Right renal pelvis (tissue), 4 donors: ENCODE measurements at places on chromosomes 7 and 10. TPM values are rescaled to one million over a fixed set of nuclear protein-coding genes. Genes with fewer than 3 reads are reported as not detected.

Gene BHLHA15
- polyA plus RNA-seq: 0.44 TPM

Gene NCAPG2
- polyA plus RNA-seq: 25.4 TPM

Gene OPALIN
- not detected for polyA plus RNA-seq

Gene THSD7A
- polyA plus RNA-seq: 73.2 TPM

Gene SPDYE3
- polyA plus RNA-seq: 6.9 TPM

Gene GBX1
- 0.22 TPM for polyA plus RNA-seq

Gene PIK3AP1
- polyA plus RNA-seq: 5.3 TPM

Gene CYP3A4
- 0.17 TPM for polyA plus RNA-seq

Gene UPK3BL2
- polyA plus RNA-seq: 4.6 TPM

Gene SPRN
- polyA plus RNA-seq: 4.8 TPM

Gene SPDYE8
- polyA plus RNA-seq: 0.29 TPM

DNA sequence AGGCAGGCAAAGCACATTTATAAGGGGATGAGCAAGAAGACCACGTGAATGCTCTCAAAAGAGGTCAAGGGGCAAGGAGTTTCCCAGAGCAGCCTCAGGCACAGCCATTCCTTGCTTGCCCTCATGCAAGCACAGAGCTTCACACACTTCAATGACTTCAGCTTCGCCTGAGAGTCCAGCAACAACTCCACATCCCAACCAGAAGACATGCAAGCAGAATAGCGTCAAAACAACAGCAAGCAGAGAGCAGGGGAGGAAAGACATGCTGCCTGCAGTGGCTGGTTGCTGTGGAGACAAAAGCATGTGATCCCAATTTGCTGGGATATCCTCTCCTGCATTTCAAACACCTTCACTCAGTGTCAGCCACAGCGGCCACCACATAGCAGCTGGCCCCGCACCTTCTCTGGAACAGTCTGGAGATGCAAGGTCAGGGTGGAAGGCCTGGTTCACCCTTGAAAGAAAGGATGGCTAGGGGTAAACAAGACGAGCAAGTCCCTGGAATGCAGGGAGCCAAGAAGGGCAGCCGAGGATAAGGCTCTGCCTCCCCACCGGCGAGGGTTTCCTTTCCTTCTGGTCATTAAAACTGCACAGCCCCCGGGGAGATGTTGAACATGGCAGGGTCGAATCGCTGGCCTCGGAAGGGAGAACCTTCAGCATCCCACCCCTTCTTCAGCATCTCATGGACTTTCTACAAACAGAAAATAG, 60.2 kb upstream of the CAMK2B start:
- no peak for DNase-seq

- DNase-seq: no peak
Observed at GRCh38 chr10:71975871-71976725, 11.9 kb downstream of the CHST3 start.

- no peak for DNase-seq
Observed at GRCh38 chr7:142001163-142001874, 5.6 kb downstream of the MGAM start.

GRCh38 chr10:113961182-113962031, 82.3 kb upstream of the ADRB1 start:
- no peak for DNase-seq

DNA sequence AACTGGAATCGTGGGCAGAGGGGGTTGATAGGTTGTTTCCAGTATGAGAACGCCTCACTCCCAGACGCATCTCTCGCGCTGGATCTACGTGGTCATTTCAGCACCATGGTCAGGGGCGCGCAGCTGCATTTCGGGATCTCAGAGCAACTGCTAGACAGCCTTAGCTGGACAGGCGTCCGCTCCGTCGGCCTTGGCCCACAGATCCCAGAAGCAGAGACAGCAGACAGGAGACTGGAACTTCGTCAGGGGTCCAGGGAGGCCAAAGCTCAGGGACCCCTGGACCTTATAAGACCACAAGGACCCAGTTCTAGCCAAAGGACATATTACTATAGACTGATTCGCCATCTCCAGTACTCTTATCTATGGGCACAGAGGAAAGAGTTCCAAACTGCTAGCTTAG, 5.3 kb downstream of the NEUROG3 start:
- peak; percentile 50 for DNase-seq

GRCh38 chr7:111953611-111954010, 252.6 kb downstream of the DOCK4 start:
- DNase-seq: no peak

GRCh38 chr10:116430288-116430687, 2.6 kb downstream of the PNLIPRP3 start:
- no peak for DNase-seq

DNA sequence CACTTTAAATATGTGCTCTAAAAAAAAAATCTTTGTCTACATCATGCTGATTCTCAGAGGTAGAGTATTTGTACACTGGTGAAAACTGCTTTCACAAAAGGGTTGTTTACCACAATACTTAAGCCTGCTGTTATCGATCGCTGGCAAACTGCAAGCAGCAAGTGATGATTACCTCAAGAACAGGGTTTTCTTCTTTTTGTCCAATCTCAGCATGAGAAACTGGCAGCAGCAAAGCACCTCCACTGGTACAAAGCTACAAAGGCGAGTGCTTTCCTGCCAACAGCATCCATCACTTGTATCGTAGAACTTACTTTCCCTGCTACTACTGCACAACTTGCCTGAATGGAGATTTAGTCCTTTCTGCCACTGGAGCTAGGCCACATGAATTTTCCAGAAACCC, 276.5 kb downstream of the DGKB start:
- no peak for DNase-seq

DNA sequence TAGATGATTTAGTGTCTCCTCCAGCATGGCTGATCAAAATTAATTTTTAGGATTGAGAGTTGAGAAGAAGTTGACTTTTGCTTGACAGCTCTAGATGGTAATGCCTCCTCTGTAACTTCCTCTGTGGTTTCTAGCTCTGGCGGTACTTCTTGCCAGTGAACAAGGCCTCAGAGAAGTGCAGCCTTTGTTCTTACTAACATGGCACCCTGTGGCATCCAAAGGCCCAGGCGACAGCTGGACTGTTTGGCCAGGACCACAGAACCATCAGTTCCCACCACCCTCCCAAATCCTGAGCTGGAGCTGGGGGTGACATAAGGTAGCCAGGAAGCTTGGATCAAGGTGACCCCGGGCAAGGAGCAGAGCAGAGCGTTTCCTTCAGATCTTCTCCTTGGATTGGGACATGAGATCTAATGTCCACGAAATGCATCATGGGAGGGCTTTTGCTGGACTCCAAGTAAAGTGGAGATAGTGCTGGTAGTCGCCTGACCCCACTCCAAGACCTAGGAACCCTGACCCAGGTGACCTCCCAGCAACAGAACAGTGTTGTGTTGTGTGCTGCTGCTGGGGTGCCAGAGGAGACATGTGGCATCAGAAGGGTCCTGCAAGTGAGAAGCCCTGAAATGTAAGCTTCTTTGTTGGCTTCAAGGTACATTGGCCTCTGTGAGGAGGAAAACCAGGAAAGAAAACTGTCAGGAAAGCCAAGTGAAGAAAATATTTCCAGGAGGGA, 41.8 kb downstream of the APBB1IP start:
- DNase-seq: no peak

- DNase-seq: peak; percentile 76
Observed at GRCh38 chr10:17228091-17229015, at the start of gene VIM. VIM (plus strand) TSS chr10:17228241; CDS start chr10:17229423, 1,182 bp downstream.

DNA sequence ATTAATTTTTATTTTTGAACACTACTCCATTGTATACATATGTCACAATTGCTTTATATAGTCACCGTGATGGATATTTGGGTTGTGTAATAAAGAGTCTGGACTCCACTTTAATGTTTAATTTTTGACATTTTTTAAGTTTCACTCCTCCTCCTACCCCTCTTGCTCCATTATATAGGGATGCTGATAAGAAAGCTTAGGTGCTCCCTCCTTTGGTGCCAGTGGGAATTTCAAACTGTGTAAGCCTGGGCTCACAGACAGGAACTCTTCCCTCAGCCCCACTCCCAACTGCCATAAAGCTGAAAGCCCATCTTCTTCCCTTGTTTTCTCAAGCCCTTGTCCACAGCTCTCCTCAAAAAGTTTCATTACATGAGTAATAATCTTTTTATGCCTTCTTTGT, 47.6 kb downstream of the TWIST1 start:
- DNase-seq: no peak

DNA sequence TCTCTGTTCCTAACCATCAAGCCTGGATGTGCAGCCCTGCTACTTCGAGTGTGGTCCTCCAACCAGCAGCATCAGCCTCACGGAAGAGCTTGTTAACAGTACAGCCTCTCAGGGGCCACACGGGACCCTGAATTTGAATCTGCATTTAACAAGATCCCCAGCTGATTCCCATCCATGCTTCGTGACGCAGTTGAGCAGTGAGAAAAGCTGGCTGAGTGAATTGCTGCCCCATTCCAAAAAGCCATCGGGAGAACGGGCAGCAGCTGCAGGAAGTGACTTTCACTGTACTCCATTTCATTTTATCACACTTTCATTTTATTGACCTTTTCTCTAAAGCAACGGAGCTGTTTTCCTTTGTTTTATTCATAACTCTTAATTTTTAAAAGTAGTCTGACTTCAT, 22.5 kb downstream of the FAM171A1 start:
- DNase-seq: no peak

DNA sequence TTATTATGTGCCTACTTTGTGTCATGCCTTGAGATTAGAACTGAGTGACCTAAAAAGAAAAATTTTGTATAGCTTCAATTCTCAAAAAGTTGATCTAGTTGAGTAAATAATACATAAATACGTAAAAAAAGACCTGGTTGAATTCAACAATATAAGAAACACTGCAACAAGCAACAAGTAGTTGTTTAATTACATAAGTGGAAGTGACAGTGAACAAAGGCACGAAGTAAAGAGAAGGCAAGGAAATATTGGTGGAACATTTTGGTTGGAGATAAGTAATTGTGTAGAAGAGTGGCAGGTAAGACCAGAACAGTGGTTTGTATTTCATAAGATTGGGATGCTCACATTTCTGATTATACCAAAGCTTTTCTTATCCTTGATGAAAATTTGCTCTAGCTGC, 8.2 kb upstream of the MYPN start:
- DNase-seq: no peak

DNA sequence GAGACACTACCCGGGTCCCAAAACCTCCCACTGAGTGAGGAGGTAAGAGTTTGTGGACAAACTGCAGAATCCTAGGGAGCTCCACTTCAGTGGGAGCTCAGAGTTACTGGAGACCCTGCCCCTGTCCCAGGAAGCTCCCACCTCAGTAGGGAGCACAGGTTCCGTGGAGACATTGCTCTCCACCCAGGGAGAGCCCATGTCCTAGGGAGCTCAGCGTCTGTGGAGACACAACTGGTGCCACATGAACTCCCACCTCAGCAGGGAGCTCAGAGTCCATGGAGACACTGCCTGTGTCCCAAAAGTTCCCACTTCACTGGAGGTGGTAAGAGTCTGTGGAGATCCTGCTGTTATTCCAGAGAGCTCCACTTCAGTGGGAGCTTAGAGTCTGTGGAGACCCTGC, 6.3 kb downstream of the MYO1G start:
- DNase-seq: no peak

- DNase-seq: no peak
Observed at GRCh38 chr7:101200504-101200861, 353 bp downstream of the MOGAT3 start.

DNA sequence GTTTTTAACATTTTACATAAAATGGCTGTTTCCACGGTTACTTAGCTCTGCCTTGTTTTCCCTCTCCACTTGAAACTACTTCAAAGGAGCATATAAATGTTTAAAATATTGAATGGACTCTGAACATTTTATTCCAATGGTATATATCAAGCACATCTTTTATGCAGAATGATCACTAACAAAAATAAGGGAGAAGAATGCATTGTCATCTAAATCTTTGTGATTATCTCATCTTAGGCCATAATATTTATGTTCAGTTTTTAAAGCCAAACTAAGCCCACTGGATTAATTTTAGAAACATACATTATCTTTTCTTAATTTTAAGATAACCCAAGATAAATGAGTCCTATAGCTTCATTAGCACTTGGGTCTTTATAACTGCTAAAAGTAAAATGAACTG, 13.4 kb upstream of the EBLN1 start:
- no peak for DNase-seq

DNA sequence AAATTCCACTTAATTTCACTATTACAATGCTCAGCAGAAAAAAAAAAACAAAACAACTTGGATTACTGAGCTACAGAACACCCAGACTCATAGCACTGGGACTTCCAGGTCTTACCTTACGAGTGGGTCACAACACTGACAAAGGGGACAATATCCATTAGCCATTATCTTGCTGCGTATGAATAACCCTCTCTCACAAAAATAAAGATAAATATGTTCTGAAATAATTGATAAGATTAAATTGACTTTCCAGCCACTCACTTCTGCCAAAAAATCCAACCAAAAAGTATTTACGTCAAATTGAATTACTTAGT, 128.7 kb downstream of the PKD1L1 start:
- DNase-seq: no peak

DNA sequence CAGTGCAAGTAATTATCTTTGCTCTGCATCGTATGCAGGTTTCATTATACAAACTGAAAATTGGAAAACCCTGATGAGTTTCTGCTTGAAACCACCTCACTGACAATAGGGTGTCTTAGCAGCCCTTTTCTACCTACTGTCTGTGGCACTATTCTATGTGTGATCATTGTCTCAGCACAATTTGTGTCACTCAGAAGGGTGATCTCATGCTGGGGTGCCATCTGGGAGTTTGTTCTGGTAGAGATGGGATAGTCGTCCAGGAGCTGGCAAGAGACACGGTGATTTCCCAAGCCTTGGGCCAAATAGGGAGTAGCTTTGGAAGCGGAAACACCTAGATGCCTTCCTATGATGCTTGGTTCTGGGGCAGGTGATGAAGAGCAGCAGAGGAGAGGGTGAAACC, 186.3 kb downstream of the FRMD4A start:
- DNase-seq: no peak

DNA sequence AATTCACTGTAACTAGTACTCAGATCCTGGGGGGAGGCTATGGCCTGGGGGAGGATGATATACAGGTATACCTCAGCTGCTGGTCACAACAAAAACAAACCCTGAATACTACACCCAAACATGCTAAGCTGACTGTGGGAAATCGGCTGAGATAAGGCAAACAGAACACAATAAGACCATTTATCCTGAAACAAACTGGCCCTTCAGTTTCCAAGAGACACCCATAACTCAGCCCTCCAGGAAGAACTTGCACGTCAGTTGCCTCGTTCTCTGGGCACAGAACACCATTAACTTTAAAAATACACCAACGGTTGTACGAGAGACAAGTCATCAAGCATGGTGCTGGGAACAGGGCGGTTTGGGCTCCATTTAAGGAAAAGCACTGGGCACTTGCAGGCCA, 24.1 kb upstream of the KCNMA1 start:
- DNase-seq: no peak

DNA sequence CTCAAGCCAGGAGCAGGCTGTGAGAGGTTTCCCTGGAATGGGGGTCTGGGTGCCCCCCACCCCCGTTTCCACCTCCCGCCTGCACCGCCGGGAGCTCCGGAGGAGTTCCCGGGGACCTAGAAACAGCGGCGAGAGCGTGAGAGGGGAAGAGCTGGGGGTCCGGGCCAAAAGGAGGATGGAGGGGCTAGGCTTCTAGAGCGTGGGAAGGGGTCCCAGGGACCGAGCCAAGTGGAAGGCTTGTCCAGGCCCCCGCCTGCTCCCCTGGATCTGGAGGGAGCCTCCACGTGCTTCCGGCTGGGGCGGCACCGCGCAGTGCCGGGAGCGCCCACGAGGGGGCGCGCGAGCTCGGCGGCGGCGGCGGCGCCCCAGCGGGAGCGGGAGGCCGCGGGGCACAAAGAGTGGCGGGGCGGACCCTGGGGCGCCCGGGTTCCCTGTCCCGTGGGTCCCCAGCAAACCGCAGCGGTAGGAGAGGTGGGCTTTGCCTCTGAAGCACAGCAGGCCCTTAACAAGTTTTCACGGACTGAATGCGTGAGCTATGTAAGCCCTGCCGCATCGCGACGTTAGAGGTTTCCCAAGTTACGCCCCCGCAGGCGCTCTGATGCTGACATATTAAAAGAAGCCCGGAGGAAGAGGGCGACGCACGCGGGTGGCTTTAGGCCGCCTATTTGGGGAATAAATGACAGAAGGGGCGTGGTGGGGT, 104.4 kb upstream of the LRRC4 start:
- no peak for DNase-seq
